ENCODE measurements at places on chromosomes 3 and 15. TPM values are rescaled to one million over a fixed set of nuclear protein-coding genes. Genes with fewer than 3 reads are reported as not detected.

- no peak for DNase-seq
Observed at GRCh38 chr15:100075229-100075628, 266.5 kb downstream of the ADAMTS17 start.

- DNase-seq: no peak
Observed at GRCh38 chr15:69813881-69814280, 283.8 kb downstream of the TLE3 start.

GRCh38 chr3:115766587-115767482 is 143.5 kb downstream of the GAP43 start:
- no peak for DNase-seq

- DNase-seq: no peak
Observed at GRCh38 chr3:84984429-84984828, 25.6 kb downstream of the CADM2 start.

- DNase-seq: no peak
Observed at GRCh38 chr3:17151598-17152373, 267.0 kb downstream of the PLCL2 start.

GRCh38 chr3:125679258-125679657 is 84.0 kb upstream of the OSBPL11 start:
- DNase-seq: no peak

Gene MED12L
- total RNA-seq: 21.5 TPM

Gene HCLS1
- 0.45 TPM for total RNA-seq
